Testis (tissue), 5 donors: ENCODE measurements at places on chromosomes 4 and X.

DNA sequence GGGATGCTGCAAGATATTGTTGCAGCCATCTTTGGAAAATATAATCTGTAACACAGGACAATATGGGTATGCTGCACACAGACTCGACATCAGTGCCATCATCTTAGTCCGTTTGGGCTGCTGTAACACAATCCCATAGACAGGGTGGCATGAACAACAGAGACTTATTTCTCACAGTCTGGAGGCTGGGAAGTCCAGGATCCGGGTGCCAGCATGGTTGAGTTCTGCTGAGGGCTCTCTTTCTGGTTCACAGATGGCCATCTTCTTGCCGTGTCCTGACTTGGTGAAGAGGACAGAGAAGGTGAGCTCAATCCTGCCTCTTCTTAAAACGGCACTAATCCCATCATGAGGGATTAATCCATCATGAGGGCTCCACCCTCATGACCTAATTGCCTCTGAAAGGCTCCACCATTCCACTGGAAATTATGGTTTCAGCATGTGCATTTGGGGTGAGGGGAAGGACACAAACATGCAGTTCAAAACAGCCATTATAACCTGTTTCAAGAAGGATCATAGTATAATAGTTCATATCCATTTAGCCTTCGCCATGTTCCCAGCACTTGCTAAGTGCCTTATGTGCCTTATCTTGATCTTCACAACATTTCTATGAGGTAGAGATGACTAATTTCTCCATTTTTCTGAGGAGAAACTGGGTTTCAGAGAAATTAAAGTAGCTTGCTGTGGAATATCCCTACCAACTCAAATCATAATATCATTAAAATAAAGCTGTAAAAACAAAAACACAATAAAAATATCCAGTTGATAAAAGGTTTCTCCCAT, 27.9 kb upstream of the SPP1 start:
- peaks cover 10% of the 10 kb centered on the region for H3K4me1 ChIP-seq
- DNase-seq = no peak
- no peak overlapping the region for H3K4me3 ChIP-seq
- no peaks in the 10 kb centered on the region for H3K27me3 ChIP-seq

- no peak for DNase-seq
- no peak overlapping the region for H3K4me3 ChIP-seq
- H3K36me3 ChIP-seq = no peaks in the 10 kb centered on the region
- no peaks in the 10 kb centered on the region for H3K4me1 ChIP-seq
These were observed 56.7 kb upstream of the ADGRL3 start for GRCh38 chr4:61143461-61143860.

GRCh38 chr4:123535037-123535748, 138.6 kb downstream of the SPRY1 start:
- no peak overlapping the region for H3K4me3 ChIP-seq
- no peak overlapping the region for H3K27ac ChIP-seq
- H3K36me3 ChIP-seq = no peaks in the 10 kb centered on the region
- H3K4me1 ChIP-seq = no peaks in the 10 kb centered on the region
- no peak for DNase-seq
- no peaks in the 10 kb centered on the region for H3K27me3 ChIP-seq

DNA sequence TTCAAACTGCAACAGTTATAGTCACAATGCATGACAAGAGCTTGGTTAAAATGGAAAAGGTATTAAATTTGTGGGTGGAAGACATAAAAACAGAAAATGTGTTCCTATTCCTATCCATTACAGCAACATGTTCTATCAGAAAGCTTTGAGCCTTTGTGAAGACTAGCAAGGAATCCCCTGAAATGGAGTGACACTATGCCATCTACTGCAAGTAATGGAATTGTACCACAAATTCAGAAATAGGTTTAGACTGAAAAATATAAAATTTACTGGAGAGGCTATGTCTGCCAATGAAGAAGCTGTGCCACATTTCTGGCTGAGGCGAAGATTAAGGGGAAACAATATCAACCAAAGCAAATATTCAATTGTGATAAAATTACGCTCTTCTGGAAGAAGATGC, 247.9 kb downstream of the ADAM29 start:
- no peak overlapping the region for H3K27ac ChIP-seq
- no peaks in the 10 kb centered on the region for H3K4me1 ChIP-seq
- no peaks in the 10 kb centered on the region for H3K36me3 ChIP-seq
- no peaks in the 10 kb centered on the region for H3K27me3 ChIP-seq
- H3K4me3 ChIP-seq = no peak overlapping the region
- DNase-seq = no peak

DNA sequence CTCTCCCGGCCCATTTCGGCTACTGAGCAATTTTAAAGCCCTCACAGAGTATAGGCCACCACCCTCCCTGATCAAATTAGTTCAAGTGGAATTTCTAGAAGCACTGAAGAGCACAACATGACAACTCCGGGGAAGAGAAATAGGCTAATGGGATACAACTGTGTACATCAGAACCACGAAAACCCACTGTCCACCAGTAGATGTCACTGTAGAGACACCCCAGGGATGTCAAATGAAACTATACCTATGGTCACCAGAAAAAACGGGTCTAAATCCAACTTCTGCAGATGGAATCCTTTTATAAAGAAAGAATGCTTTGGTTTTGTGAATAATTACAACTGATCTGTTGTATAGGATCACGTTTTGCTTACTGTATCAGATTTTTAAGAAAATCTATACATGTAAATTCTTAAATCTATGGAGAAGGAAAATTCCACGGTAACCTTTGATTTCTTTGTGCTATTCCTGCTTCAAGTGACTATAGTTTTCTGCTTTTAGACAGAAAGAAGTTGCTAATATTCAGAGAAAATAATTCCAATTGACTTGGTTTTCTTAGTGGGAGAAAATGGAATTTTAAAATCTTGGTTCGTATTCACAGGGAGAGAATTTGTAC, 29.5 kb upstream of the MAP3K15 start:
- H3K4me1 ChIP-seq = no peaks in the 10 kb centered on the region
- no peaks in the 10 kb centered on the region for H3K36me3 ChIP-seq
- no peak overlapping the region for H3K27ac ChIP-seq
- H3K27me3 ChIP-seq = no peaks in the 10 kb centered on the region
- no peak overlapping the region for H3K4me3 ChIP-seq

GRCh38 chrX:130909469-130910136, 6.6 kb upstream of the ENOX2 start:
- no peaks in the 10 kb centered on the region for H3K4me1 ChIP-seq
- no peak for DNase-seq
- H3K27ac ChIP-seq = no peak overlapping the region

GRCh38 chr4:16705341-16705740, 193.1 kb downstream of the LDB2 start:
- H3K36me3 ChIP-seq = no peaks in the 10 kb centered on the region
- no peak for DNase-seq
- H3K4me1 ChIP-seq = no peaks in the 10 kb centered on the region
- H3K4me3 ChIP-seq = no peak overlapping the region
- no peak overlapping the region for H3K27ac ChIP-seq

DNA sequence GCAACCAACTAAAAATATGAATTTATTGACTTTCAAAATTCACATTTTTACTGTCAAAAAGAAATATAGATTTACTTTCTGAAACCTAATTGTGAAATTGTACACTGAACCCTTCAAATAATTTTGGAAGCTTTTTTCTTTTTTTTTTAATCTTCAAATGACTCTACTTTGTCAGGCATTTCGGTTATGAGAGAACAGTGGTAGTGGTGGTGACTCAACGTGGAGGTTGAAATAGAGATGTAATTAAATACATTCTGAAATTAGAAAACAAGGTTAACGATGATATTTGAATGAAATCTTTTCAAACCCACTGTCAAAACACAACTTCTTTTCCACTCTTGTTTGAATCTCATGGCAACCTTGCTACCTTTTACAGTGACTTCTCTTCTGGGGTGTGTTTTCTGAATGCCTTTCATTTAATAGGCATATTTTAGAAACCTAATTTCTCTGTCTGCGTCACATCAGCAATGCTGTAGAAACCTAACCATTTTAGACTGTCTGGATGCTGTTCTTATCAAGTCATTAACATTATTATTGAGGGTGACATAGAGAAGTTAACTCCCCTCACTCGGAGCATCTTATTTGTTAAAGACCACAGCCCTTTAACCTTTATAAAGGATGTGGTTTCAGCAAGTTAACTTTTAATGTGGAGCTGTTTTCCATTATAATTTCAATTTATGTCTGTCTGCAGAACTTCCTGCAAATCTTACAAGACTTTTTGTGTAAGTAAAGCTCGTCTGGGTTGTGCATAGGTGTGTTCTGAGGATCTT, 136.8 kb downstream of the PCDH7 start:
- no peaks in the 10 kb centered on the region for H3K36me3 ChIP-seq
- no peak overlapping the region for H3K4me3 ChIP-seq
- no peak for DNase-seq
- H3K27ac ChIP-seq = no peak overlapping the region

GRCh38 chr4:102687982-102688433, 72.8 kb downstream of the MANBA start:
- H3K4me1 ChIP-seq = no peaks in the 10 kb centered on the region
- no peak overlapping the region for H3K4me3 ChIP-seq
- DNase-seq = no peak
- no peaks in the 10 kb centered on the region for H3K36me3 ChIP-seq
- no peaks in the 10 kb centered on the region for H3K27me3 ChIP-seq
- H3K27ac ChIP-seq = no peak overlapping the region

- H3K36me3 ChIP-seq = no peaks in the 10 kb centered on the region
- no peaks in the 10 kb centered on the region for H3K4me1 ChIP-seq
- no peaks in the 10 kb centered on the region for H3K27me3 ChIP-seq
- no peak overlapping the region for H3K4me3 ChIP-seq
- no peak for DNase-seq
These were observed 3.4 kb downstream of the SPATA4 start for GRCh38 chr4:176191974-176192373.

GRCh38 chr4:162683659-162684370, 482.9 kb downstream of the NAF1 start:
- H3K36me3 ChIP-seq = no peaks in the 10 kb centered on the region
- H3K27ac ChIP-seq = no peak overlapping the region
- DNase-seq = no peak
- no peak overlapping the region for H3K4me3 ChIP-seq

- H3K4me1 ChIP-seq = no peaks in the 10 kb centered on the region
- DNase-seq = no peak
- no peaks in the 10 kb centered on the region for H3K36me3 ChIP-seq
- no peak overlapping the region for H3K4me3 ChIP-seq
- no peak overlapping the region for H3K27ac ChIP-seq
These were observed 36.8 kb upstream of the ARSD start for GRCh38 chrX:2965965-2966364.

- no peak for DNase-seq
- H3K27me3 ChIP-seq = no peaks in the 10 kb centered on the region
- H3K36me3 ChIP-seq = no peaks in the 10 kb centered on the region
- no peak overlapping the region for H3K27ac ChIP-seq
- H3K4me3 ChIP-seq = no peak overlapping the region
- peaks cover 4% of the 10 kb centered on the region for H3K4me1 ChIP-seq
These were observed 21.7 kb downstream of the RBPJ start for GRCh38 chr4:26342328-26343037.

- H3K36me3 ChIP-seq = no peaks in the 10 kb centered on the region
- H3K27me3 ChIP-seq = no peaks in the 10 kb centered on the region
- no peaks in the 10 kb centered on the region for H3K4me1 ChIP-seq
- H3K27ac ChIP-seq = no peak overlapping the region
These were observed 323.2 kb upstream of the PCDH7 start for GRCh38 chr4:30396772-30397475.

- no peak overlapping the region for H3K27ac ChIP-seq
- H3K4me3 ChIP-seq = no peak overlapping the region
- no peaks in the 10 kb centered on the region for H3K36me3 ChIP-seq
- no peaks in the 10 kb centered on the region for H3K4me1 ChIP-seq
- no peak for DNase-seq
- no peaks in the 10 kb centered on the region for H3K27me3 ChIP-seq
These were observed 28.0 kb upstream of the TBL1X start for GRCh38 chrX:9436812-9437211.

GRCh38 chr4:26522478-26522877, 32.2 kb upstream of the CCKAR start:
- no peak for DNase-seq
- no peak overlapping the region for H3K4me3 ChIP-seq
- no peak overlapping the region for H3K27ac ChIP-seq
- H3K27me3 ChIP-seq = no peaks in the 10 kb centered on the region
